ENCODE measurements at places on chromosomes 2 and 18.

DNA sequence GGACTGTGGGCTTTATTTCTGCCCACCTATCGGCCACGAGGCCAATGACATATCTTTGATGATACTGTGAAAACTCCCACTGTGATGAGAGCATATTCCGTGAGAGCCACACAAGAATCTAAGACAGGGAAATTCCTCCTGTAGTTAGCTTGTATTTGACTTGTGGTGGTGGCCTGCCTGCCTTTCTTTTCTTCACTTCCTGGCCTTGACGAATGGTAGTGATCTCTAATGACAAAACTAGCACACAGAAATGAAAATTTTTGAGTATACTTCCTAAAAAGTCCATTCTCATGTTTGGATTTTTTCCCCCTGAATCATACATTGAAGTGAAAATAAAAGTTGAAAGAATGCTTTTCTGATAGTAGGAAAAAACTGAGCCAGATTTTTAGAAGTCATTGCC is 94.4 kb downstream of the MGAT5 start:
- DNase-seq = no peak

DNA sequence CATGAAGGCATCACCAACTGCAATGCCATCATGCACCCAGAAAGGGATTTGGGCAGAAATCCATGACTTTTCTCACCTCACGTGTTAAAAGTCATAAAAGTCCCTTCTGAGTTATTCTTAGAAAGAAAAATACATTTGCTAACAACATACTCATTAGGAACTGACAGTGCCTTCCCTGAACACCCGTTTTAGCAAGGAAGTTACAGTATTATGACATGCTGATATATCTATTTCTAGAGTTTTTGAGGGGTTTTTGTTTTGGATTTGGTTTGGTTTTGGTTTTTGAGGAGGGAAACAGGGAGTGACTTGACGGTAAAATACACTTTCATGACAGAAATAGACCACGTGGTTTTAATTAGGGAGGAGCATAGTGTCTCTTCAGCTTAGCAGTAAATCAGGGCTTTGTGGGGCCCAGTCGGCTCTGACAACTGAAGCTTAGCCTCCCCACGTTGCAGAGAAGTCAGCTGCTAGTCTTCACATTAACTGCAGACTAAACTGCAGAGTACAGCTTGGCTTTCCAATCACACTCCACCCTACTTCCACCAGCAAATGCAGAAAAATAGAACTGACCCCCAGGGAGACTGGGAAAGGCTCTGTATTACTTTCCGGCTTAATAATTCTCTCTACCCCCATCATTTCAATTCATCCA is 141.4 kb downstream of the FAM124B start:
- no peak for DNase-seq

- DNase-seq = no peak
Measured at GRCh38 chr2:213034585-213034984, 116.8 kb downstream of the IKZF2 start.

DNA sequence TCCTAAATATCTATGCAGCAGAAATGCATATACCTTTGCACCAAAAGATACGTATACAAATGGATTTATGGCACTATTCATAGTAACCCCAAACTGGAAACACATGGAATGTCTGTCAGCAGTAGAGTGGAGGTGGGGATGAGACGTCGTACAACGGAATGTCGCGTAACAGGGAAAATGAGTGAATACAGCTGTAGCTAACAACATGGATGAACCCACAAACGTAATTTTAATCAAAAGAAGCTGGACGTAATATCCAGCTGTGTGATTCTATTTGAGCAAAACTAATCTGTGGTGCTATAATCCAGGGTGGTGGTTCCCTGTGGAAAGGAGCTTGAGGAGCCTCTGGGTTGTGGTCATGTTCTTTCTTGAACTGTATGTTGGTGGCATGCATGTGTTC is 89.9 kb downstream of the MTA3 start:
- DNase-seq = no peak

DNA sequence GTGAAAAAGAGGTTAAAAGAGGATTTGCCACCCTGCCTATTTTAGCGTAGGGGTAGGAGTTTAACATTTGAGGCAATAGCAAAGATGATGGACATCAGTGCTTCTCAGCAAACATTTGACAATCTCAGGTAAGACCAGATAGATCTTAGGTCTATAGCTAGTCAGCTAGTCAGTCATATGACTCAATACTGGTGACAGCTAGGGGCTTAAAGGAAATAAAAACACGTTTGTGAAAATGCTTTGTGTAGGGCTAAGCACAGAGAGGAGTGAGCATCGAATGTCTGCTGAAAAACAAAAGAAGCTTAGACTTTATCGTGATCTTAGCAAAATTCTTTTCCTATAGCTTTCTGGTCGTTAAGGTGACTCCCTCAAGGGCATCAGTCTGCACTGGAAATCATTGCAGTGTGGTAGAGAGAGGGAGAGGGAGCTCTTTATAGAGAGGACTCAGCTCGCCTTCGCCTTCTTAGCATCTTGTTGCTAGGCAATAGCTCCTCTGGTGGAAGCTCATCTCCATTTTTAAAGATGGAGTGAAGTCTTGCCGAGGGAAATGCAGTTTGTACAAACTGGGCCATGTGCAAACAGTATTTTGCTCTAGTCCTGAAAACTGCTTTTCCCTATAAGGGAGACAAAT is 62.8 kb upstream of the SLC38A11 start:
- DNase-seq = no peak

GRCh38 chr2:61675204-61675603 is 137.0 kb upstream of the XPO1 start:
- no peak for DNase-seq

DNA sequence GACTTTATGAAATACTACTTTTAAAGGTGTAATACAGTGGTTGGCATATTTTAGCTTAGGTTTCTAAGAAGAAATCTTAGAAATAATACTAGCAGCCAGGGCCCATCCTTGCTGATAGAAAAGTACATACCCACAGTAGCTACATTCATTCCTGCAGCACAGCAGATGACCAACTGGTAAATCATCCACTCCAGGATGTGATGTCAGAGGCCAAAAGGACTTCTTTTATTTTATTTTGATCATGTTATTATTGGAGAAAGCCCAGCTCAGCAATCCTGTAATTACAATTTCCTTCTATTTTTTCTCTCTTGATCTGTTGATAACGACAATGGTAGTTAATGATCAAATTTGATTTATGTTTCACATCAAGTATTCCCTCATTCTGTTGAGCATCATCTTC is 18.0 kb upstream of the TTN start:
- DNase-seq = no peak

GRCh38 chr2:226115832-226116200 is 683.8 kb downstream of the IRS1 start:
- no peak for DNase-seq

DNA sequence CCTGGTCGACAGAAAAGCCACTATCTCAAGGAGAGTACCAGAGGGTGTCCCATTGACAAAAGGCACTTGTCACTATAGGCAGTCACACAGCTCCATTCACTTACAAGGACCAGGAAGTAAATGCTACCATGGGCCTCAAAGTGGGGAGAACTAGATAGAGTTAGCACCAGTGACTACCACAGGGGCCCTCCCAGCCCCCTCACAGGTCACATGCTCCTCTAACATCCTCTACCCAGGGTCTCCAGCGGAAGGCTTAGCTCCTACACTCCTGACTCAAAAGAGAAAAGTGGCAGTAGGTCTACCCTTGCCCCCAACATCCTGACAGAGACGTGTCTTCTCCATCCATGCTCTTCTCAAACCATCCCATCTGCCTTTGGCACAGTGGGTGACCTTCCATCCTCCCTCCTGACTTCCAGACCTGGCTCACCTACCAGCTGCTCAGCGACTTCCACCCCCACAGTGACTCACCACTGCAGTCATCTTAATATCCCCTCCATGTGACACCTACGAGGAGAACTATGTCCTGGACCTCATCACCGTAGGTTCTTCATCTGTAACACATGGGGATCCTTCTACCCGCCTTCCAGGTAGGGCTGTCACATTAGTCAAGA is 5.6 kb upstream of the DNMT3A start:
- no peak for DNase-seq

DNA sequence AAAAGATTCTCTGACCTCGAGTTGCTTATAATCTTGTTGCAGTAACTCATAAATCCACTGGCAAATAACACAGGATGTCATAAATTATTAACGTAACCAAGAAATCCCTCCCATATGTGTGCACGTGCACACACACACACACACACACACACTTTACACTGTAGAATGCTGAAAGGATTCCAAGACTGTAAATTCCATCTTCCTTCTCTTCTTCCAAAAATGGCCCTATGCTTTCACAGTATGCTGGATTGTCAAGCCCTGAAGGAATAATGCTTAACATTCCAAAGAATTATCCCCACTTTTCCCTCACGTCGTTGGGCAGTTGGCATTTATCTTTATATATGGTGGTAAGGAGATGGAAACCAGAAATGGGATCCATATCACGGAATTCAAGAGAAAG is 117.5 kb upstream of the CRIM1 start:
- no peak for DNase-seq

- no peak for DNase-seq
Measured at GRCh38 chr2:114700440-114700839, 258.0 kb downstream of the DPP10 start.

- DNase-seq = no peak
Measured at GRCh38 chr2:43191947-43192516, 34.4 kb downstream of the ZFP36L2 start.

GRCh38 chr2:152284398-152284797 is 50.6 kb upstream of the FMNL2 start:
- DNase-seq = no peak

GRCh38 chr2:129318581-129319421 is 660.7 kb upstream of the RAB6C start:
- no peak for DNase-seq

DNA sequence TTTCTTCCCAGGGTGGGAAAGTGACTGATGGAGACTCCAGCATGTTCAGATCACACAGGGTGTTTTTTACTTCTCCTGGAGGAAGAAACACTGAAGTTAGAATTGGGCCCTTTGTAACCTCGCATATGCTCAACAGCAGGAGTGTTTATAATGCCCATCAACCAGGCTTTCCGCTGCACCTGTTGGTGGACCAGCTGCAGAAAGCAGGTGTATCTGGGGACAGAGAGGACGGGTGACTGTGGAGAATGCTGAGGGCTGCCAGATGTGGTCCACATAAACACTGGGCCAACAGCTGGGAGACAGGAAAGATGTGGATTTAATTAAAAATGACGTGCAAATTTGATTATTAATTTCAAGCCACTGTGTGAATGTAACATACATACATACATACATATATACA is 335.5 kb upstream of the SPRED2 start:
- no peak for DNase-seq

GRCh38 chr2:207516206-207516605 is 13.6 kb upstream of the CREB1 start:
- DNase-seq = no peak

- DNase-seq = no peak
Measured at GRCh38 chr18:52000435-52000834, 339.6 kb upstream of the DCC start.

DNA sequence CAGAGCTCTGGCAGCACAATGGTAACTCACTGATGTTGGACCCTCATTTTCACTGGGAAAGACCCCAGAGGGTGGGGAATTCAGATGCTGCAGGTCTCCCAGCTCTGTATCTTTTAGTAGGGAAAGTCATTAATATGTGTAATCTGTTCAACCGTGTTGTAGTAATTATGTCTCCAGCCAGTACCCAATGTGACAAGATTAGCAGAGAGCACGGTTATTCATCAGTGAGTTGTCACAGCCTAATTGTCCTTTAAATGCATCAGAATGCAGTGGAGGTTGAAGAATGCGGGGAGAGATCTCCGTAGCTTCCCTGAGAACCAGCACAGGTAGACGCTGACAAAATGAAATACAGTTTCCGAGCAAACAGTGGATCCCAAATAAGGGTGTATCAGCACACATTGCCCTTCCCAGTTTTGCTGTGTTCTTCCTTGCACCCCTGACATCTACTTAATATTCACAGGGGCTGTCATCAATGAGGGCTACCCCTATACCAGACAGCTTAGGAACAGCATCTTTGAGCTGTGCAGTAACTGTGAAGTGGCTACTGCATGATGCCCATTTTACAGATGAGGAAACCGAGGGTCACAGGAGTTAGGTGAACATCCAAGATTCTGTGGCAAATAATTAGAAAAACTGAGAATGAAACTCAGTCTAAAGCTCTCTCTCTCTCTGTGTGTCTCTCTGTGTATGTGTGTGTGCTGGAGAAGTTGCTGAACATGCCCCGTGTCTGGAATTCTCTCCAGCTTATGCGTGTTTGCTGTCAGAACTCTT is 430.4 kb upstream of the HS6ST1 start:
- DNase-seq = no peak

DNA sequence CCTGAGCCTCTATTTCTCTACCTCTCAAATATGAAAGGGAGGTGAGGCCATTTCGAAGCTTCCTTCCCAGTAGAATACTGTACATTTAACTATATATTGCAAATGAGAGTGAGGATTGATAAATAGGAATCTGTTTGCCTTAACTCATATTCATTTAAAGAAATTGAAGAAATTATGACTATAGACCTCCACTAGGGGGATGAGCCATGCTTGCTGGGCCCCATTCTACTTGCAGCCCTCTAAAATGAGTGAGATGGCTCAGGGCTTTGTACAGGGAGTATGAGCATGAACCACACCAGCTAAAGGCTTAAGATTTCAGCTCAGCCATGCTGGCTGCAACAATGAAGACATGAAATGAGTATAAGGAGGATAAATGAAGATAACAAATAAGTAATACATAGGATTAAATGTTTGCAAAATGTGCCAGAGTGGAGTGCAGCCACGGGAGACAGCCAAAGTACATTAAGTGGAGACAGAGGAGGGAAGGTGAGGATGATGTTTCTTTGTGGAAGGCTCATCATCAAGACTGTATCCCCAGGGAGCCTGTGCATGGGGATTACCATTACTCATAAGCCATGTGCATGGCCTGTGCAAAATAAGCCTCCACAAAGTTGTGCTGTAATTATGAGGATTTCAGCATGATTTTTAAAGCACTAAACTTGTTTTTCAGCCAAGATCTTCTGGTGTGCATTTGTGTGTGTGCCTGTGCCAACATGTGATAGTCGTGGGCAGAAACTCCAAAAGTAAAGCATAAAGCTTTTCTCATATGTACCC is 300.8 kb downstream of the CNTNAP5 start:
- no peak for DNase-seq

GRCh38 chr2:67871686-67872412 is 191.0 kb downstream of the C1D start:
- DNase-seq = no peak

DNA sequence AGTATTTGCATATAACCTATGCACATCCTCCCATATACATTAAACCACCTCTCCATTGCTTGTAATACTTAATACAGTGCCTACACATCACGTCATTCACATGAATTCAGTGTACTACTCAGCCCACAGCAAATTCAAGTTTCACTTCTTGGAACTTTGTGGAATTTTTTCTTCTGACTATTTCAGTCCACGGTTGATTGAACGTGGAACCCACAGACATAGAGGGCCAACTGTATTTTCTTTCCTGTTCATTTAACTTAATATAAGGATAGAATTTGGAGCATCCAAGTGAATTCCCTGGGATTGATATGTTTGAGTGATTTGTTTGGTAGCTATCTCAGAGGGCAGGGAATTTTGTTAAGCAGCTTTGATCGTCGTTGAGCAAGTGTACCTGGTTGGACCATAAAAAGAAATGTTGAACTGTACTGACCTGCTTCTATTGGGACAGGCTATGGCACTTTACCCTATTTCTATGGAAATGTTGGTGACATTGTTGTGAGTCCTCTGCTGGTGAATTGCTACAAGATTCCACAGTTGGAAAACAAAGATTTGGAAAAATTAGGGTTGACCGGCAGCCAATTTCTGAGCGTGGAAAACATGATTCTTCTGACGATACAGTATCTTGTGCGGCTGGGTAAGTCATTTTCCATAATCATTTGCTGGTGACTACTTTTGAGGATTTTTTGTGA is 156.6 kb downstream of the ESCO1 start:
- DNase-seq = no peak
